ENCODE measurements at places on chromosomes 7 and 10.
A peak's percentile ranks its signal among the peaks of the same experiment; 100 is the strongest.

DNA sequence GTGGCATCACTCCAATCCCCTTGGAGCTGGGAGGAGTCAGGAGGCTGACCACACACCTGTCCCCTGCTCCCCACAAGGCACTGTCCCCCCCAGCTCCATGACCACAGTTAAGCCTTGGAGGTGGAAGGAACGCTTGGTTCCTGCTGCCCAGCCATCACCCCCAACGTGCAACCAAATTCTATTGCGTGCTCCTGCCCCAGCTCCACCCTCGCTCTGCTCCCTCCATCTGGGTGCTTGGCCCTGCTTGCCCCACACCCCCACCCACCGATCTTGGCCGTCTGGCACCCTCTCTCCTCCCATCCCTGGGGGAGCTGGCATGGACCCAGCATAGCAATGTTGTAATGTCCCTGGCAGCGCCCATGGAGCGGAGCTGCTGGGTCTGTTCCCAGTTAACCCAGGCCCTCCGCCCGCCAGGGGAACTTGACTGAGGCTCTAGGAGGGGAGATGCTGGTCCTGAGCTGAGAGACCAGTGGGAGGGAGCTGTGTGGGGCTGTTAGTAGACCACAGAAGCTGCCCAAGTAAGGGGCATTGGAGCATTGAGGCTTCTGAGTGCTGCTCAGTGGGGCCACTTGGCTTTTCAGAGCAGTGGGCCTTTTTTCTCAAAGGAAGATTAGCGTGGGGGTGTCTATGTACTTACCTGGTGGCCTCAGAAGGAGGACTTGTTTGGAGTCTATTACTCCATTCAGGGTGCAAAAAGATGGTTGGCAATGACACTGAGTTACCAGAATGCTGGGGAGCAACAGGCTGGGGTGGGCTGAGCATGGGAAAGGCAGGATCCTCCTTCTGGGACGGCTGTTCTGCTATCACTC is 1.1 kb downstream of the EPHB6 start:
- no peak for DNase-seq

DNA sequence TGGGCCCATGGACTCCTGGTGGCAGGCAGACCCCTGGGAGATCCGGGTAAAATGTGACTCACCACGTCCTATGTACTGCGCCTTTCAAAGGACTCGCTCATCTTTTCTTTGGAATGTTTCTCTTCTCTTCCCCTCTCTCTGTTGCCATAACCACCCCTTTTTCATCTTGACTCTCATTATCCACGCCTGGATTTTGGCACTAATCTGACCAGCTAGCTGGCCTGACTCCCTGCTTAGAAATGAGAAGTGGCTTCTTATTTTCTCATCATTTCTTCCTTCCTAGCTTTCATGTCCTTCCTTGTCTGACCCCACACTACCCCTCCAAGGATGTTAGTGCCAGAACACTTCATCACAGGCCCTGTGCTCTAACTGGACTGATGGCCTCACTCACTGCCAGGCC is 98.0 kb upstream of the FAM171A1 start:
- no peak for DNase-seq

- DNase-seq: no peak
These were observed 293.3 kb downstream of the USP6NL start for GRCh38 chr10:11317936-11318670.

DNA sequence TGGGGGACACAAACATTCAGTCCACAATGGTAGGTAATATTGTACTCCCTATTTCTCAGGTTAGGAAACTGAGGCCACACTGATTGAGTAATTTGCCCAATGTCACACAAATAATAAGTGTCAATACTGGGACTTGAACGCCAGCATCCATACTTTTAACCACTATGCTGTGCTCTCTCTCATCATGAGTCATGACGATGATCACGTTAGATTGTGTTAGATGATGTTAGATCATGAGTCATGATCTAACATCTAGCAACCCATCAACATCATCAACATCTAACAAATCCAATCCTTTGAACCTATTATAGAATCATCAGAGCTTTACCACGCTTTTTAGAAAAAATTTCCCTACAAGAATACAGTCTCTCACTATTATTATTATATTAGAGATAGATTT is 28.1 kb upstream of the HERPUD2 start:
- DNase-seq: no peak

DNA sequence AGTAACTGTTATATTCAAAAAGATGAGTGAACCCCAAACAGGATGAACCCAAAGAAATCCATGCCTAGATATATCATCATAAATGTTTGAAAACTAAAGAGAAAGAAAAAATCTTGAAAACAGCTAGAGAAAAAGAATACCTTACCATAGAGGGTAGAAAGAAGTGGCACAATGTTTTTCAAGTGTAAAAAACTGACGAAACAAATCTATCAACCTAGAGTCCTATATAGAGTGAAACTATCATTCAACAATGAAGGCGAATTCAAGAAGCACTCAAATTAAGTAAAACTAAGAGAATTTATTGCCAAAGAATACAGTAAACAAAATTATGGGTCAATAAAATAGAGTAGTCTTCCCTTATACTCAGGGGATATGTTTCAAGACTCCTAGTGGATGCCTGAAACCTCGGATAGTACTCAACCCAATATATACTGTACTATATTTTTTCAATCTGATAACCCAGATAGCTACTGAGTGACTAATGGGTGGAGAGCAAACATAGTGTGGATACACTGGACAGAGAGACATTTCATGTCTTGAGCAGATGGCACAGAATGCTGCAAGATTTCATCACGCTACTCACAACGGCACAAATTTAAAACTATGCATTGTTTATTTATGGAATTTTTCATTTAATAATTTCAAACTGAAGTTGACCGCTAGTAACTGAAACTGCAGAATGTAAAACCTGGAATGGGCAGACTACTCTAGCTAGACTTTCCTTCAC is 52.6 kb upstream of the TMEM106B start:
- DNase-seq: no peak

DNA sequence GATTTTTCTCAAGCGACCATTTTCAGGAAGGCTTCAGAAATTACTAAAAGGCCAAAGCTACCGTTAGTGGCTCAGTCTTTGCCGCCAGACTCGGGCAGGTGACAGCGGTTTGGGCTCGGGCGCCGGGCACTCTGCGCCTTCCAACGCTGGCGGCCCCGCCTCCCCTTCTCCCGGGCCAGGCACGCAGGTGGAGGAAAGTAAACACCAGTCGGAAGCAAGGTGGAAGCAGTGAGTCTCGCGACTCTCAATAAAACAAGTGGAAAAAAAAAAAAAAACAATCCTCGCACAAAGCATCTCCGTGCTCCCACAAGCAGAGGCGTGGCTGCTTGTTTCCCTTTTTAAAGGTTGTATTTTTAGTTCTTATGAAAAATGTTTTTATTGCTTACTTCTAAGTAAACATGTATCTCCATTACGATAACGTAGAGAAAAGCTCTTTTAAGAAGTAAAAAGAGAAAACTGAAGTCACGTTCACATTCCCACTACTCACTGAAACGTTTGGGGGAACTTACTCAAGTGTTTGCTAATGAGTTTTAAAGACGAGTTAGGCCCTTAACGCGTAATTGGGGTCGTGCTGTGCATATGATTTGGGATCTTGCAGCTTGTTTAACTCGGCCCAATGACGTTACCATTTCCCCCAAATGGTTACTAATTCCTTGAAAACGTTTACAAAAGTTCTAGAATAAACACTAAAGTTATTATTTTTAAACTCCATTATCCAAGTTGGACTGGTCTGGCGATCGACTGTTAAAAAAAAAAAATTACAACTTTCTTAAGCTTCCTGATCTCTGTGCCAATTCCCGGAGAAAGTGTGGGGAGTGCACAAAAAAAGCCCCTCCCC is 864 bp downstream of the CDCA7L start:
- DNase-seq: peak; percentile 31

GRCh38 chr7:6675807-6676405 is 30.8 kb downstream of the ZNF12 start:
- DNase-seq: no peak

DNA sequence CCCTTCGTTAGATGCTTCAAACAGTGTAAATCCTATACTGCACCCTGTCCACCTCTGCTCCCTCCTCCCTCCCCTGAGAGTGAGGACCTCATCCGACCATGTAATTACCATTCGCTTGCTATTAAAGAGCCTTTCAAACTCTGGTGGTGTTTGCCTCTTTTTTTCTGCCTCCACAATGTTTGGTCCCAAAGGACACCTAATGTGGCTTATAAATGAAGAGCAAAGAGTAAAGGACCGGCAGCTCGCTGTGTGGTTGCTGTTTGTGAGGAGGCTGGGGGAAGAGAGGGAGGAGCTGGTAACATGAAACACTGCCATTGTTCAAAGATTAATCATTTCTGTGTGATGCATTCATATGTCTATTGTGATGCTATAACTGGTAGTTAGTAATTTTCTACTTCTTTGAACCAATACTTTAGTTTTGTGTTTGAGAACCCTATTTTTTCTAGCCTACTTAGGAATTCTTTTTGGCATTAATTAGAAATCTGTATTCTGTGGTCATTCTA is 27.9 kb downstream of the MTURN start:
- DNase-seq: no peak

DNA sequence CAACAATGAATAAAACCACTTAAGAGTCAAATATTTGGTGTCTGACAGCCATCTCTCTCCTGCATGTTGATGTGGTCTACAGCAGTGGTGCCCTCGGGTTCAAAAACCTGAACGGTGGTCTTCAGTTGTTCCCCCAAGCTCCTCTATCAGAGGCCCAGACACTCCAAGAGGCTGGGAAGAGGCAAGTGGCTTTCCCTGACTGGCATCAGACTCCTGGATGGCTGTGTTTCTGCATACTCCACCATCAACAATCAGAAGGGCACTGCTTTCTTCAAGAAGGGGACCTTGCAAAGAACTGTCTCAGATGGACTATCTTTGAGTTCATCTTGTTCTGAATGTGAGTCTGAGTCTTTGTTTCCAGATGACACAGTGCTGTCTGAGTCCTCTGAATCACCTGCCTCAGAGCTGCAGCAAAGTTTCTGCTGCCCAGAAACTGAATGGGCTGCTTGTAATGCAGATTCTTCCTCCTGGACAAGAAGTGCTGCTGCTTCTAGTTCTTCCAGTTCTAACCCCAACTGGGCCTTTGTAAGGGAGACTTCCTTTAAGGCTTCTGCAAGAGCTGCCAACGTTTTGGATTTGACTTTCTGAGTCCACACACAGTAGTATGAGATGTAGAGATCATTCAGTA is 5.9 kb upstream of the SGMS1 start:
- no peak for DNase-seq

- DNase-seq: peak; percentile 52
These were observed 3.1 kb upstream of the CUX1 start for GRCh38 chr7:101814081-101814990.

DNA sequence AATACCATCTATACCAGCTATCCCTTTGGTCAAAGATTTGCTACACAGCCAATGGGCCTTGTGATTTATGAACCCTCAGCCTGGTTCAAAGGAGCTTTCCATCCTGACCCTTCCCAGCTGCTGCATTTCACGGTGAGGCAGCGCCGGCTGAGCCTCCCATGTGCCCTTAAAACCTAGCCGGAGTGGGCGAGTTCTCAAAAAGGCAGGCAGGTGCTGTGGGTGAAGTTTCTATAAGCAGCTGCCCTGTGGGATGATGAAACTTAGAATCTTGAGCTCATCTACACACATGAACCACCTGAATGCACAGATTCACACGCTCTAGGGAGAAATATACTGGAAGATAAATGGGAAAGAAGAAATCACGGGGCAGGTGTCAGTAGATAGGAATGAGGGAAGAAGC is 224.7 kb downstream of the MLLT10 start:
- DNase-seq: no peak

Measured in CD4-positive, alpha-beta T cell treated with Interferon gamma for 1 hour (primary cell).